ENCODE measurements at places on chromosomes 5 and 9.

- no peak for DNase-seq
Observed at GRCh38 chr9:83544002-83544698, 5.9 kb upstream of the FRMD3 start.

DNA sequence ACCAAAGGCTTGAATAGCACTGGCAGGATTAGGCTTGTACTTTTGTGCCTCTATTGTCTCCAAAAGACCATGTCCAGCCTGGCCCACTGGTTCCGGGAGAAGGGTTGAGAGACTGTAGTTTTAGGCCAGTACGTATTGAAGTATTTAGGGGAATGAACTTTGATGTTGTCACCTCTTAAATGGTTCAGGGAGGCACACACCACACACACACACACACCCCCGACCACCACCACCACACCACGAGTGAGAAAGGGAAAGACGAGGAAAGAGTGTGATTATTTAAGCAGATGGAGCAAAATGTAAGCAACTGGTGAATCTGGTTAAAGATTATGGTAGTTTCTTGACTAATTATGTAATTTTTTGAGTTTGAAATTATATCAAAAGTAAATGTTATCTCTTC, 61.6 kb downstream of the NIPBL start:
- no peak for DNase-seq

GRCh38 chr5:140565024-140565779, 574 bp downstream of the SLC35A4 start:
- no peak for DNase-seq

DNA sequence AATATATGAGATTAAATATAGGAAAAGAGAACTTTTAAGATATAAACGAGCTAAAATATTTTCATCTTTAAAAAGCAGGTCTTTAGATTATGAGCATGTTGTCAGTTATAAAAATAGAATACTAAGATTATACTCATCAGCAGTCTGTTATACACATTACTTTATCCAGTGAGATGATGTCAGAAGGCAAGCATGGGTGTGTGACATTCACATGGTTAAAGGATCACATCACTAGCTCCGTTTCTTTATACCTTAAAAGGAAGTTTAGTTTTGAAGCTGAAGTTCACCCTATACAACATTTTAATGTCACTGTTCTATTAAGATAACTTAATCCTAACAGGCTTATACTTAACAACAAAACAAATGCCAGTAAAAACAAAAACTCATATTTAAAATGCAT, 59.6 kb downstream of the RICTOR start:
- DNase-seq, result no peak

DNA sequence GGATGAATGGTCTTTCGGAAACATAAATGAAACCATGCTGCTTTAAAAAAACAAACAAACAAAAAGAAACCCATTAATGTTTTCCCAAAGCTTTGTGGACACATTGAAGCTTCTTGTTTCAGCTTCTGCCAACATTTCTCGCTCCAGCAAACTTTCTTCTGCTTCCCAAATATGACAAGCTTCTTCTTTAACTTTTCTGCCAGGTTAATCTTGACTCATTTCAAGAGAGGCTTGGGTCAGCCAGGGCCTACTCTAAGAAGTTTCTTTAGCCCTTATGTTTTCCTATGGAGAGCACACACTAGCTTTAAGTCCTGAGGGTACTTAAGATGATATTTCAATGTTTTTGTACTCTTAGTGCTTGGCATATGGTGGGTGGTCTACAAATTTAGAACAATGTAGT, 6.1 kb downstream of the ANXA1 start:
- no peak for DNase-seq

- DNase-seq, result no peak
Observed at GRCh38 chr9:136858452-136858843, 6.3 kb downstream of the MAMDC4 start.

- DNase-seq, result no peak
Observed at GRCh38 chr9:136628268-136628667, 34.4 kb upstream of the EGFL7 start.

DNA sequence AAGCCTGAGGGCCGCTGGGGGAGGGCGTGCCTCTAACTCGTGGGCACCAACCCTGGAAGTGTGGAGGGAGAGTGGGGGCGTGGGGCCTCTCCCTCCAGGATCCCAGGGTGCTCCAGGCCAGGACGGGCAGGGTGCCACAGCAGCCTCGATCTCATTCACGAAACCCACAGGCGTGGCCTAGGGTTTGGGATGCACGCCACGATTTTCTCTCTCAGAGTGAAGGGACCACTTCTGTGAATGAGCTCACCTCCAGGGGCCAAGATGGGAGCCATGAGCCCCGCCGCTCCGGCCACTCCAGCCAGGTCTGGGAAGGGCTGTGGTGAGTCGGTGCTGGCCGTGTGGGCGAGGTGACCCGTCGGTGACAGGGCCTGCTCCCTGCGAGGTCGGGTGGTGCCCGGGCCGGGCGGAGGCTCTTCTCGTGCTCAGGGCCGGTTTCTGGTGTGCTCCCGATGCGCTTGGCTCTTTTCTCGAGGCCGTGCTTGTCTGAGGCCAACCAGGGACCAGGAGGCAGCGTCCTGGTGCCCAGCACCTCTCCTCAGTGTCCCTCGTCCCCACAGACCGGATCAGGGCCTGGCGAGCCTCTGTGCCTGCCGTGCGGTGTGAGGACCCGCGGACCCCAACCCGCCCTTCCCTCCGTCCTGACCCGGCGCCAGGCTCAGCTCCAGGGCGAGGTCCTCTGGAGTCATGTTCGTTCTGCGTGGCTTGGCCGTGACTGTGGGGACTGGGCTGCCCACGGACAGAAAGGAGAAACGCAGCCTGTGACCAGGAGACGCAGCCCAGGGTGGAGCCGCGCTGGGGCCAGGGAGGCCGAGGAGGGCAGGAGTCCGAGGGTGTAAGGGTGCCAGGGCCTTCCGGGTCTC, 31.0 kb downstream of the TPPP start:
- DNase-seq, result no peak

GRCh38 chr5:150404121-150404520, 8.6 kb downstream of the CD74 start:
- no peak for DNase-seq
